ENCODE measurements at places on chromosomes 13 and 19.

DNA sequence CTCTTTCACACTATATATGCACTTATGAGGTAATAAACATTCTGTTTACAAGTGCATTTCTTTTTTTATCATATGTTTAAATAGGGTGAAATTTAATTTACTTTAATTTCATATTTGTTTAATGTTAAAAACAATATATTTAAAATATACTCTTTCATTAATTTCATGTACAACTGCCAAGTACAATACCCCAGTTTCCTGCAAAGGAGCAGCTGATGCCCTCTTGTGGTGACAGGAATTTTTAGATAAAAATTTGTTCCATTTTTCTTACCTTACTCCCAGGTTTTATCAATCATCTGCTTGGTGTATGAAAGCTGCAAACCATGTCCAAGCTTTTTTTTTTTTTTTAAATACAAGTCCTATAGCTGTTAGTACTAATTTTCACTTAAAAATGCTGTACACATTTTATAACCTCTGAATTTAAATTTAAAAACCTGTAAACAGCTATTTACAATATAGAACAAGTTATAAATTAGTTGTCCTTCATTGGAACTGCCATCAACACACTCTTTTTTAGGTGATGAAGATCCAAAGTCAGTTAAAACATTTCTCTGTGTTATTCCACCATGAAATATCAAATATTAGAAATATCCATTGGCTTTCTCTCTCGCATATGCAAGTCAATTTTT, 4.9 kb downstream of the PCDH20 start:
- no peak for DNase-seq

DNA sequence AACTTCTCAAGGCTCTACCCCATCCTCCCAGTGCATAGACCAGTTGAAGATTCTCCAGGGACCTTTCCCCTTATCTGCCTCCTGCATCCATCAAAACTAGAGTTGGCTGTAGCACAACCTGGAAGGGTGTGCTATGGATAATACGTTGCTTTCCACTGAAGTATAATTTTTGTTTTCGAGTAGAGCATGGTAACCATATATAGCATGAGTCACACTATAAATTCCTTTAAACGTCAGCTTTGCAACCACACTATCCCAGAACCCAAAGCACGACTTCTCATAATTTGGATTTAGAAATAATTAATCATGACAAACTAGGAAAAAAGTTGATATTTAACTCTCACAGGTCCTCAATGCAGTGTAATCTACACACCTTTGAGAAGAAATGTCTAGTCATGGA, 138.3 kb upstream of the NBEA start:
- no peak for DNase-seq

- DNase-seq: no peak
These were observed 34.0 kb downstream of the KLF5 start for GRCh38 chr13:73092829-73093228.

GRCh38 chr19:3065675-3066357, 3.5 kb upstream of the TLE5 start:
- no peak for DNase-seq

- DNase-seq: no peak
These were observed 1.5 kb downstream of the CEBPA start for GRCh38 chr19:33300894-33301143.

DNA sequence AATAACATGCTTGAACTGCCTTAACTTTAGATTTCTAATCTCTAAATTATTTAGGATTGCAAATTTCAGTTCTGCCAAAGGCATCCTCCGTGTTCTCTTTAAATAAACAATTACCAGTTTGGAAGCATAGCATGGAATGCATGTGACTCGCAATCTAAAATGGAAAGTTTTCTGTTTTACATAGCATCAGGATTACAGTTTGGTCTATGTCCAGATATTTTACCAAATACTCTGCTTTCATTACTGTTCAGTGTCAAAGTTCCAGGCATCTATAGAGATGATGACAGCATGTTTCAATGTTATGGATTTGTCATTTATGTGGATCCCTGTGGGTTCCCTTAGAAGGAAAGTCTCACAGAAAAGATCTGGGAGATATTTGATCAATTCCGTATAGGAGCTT, 16.8 kb downstream of the FLT1 start:
- no peak for DNase-seq

- DNase-seq: no peak
These were observed 75.1 kb downstream of the SLC15A1 start for GRCh38 chr13:98677398-98677797.

DNA sequence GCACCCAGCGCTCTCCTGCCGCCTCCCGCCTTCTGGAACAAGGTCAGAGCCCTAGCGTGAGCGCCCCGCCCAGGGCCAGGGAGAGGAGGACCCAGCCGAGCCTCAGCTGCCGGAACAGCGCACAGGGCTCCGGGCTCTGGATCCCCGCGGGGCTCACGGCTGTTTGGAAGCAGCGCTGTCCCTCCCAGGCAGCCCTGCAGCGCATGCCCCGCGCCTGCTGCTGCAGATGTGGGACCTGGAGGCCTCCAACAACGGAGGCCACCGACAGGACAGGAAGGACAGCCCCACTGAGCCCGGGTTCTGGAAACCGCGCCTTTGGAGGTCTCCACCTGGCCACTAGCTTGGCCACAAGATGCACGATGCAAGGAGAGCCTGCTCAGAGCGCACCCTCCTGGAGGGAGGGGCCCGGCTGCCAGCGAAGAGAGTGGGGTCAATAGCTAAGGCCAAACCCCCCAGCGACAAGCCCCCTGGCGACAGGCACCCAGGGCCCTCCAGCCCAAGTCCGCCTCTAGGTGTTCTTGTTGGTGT, 12.6 kb downstream of the ZSCAN18 start:
- no peak for DNase-seq

DNA sequence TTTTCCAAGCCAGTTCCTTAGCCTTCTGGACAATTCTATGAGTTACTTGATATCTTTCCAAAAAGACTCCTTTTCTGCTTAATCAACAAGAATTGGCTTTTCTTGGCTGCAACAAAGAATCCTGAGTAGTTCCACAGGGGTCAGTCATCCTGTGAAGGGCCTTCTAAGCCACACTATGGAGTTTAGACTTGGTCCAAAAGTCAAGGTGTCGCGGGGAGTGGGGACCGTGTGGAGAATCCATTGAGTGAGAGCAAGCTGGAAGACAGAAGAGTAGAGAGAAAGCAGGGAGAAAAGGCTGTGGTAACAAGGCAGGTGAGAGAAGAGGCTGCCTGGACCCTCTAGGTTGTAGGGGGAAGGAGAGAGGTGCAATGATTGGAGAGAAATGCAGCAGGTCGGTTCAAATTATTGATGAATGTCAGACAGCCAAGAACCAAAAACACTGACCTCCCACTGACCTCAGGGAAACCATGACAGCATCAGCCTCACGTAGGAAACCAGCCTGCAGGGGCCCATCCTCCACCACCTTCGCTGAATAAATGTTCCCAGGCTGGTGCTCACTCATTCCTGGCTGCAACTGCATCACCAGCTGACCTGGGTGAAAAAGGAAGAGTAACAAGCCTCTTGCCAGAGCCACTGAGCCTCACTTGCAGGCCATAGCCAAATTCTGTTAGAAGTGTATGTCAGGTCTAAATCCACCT, 7.1 kb upstream of the IFT88 start:
- no peak for DNase-seq

- DNase-seq: no peak
These were observed 1.7 kb downstream of the PDX1 start for GRCh38 chr13:27921421-27921960.

DNA sequence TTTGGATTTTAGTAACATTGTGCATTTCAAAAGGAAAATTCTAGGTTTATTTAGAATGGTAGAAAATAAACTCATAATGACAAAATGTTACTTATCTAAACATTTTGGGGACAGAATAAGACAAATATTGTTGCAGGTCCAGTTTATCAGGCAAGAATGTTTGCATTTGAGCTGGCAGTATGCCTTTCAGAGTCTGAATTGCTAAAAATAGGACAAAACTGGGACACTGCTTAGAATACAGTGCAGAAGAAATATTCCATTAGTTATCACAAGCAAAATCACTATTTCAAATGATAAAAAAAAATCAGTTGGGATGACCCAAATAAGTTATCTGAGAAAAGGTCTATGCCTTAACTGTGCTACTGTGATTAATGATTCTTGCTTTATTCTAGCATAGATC, 870.3 kb upstream of the MIR17HG start:
- DNase-seq: no peak
